Epithelial cell of proximal tubule (primary cell): ENCODE measurements at places on chromosomes 12 and 14.

- no peak for DNase-seq
Measured at GRCh38 chr12:51922762-51923505, 15.6 kb downstream of the ACVRL1 start.

DNA sequence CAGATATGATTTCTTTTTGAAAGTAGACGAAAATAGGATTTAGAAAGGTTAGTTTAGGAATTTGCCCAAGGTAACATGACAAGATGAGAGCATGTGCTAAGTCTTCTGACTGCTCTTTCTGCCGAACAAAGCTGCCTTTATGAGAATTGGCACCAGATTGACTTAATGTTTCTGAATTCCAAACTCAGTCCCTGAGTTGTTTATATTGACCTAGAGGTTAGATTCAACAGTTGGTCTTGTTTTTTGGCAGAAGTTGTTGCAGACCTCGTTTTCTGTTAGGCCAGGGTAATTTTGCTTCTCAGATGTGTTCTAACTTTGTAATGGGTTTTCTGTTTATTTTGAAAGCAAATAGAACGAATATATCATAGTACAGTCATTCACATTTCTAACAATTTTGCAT, 61.5 kb upstream of the LRTM2 start:
- no peak for DNase-seq

GRCh38 chr12:45279931-45280830, 64.3 kb downstream of the ANO6 start:
- DNase-seq: no peak

- no peak for DNase-seq
Measured at GRCh38 chr14:58846682-58847465, 209.1 kb downstream of the DACT1 start.

DNA sequence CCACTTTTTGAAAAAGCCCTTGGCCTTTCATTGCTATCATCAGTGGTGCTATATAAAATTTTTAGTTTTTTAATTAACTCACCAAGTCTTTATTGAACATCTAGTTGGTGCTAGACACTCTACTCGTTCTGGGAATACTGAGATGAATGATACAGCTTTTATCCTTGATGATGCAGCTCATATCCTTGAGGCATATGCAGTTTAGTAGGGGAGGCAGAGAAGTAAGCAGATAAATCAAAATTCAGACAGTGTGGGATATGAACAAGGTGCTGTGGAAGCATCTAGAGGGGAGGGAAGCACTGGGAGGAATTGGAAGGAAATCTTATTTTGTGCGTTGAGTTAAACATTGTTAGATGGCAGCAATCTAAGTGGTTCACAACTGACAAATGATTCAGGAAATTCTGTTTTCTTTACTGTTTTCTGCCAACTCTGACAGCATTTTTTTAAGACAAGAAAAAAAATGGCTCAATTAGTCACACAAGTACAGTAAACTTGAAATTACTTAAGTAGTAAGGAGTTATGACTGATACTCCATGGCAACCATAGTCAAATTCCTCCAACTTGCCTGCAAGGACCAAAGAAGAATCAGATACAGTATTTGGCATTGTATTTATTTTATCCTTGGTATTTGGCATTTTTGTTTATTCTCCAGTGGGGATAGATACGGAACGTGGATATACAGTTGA, 119.2 kb downstream of the TMTC2 start:
- DNase-seq: no peak

GRCh38 chr14:88482524-88482923, 72.3 kb downstream of the PTPN21 start:
- no peak for DNase-seq

DNA sequence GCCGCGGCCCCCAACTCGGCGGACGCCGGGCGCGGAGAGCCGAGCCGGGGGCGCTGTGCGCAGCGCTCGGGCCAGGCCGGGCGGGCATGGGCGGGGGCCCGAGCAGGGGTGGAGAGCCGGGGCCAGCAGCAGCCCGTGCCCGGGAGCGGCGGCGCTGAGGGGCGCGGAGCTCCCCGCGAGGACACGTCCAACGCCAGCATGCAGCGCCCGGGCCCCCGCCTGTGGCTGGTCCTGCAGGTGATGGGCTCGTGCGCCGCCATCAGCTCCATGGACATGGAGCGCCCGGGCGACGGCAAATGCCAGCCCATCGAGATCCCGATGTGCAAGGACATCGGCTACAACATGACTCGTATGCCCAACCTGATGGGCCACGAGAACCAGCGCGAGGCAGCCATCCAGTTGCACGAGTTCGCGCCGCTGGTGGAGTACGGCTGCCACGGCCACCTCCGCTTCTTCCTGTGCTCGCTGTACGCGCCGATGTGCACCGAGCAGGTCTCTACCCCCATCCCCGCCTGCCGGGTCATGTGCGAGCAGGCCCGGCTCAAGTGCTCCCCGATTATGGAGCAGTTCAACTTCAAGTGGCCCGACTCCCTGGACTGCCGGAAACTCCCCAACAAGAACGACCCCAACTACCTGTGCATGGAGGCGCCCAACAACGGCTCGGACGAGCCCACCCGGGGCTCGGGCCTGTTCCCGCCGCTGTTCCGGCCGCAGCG, 639 bp downstream of the FZD10 start:
- DNase-seq: no peak

DNA sequence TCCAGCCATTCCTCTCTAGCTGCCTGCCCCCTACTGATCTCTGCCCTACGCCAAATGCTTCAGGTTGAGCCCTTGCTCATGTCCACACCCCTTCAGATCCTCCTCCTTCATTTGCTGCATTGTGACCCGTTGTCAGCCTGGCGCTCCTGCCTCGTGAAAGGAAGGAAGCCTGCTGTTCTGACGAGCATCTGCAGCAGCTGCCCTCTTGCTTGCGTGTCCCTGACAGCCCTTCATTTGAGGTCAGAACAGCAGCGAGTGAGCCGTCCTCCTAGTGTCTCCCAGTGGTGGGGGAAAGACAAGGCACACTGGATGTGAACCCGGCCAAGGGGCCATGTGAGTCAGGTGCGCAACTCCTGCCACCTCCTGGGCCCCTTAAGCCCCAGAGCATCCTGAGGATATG, 3.0 kb upstream of the PIANP start:
- DNase-seq: no peak

GRCh38 chr12:13177373-13177772, 19.2 kb upstream of the EMP1 start:
- DNase-seq: no peak

- DNase-seq: no peak
Measured at GRCh38 chr12:111248236-111249017, 120.5 kb downstream of the PHETA1 start.

- DNase-seq: no peak
Measured at GRCh38 chr12:13864081-13864673, 117.2 kb downstream of the GRIN2B start.

GRCh38 chr14:88417594-88417993, 32.1 kb downstream of the SPATA7 start:
- DNase-seq: no peak

GRCh38 chr12:41548926-41549325, 360.8 kb downstream of the PDZRN4 start:
- DNase-seq: no peak

DNA sequence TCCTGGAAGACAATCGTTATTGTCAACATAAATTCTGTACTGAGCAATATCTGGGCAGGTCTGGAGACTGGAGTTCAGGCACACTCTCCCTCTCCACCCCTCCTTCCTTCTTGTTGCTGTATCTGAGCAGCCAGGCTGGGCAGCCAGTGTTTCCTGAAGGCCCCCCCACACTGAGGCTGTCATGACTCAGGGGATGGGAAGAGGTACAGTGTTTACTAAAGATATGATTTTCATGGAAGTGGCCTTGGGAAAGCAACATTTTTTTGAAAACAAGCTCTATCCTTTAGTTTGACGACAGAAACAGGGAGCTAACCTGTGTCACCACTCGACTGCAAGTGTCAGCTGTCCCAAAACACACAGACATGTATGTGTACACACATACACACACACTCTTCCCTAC, 1485.4 kb upstream of the TMEM132C start:
- DNase-seq: no peak

DNA sequence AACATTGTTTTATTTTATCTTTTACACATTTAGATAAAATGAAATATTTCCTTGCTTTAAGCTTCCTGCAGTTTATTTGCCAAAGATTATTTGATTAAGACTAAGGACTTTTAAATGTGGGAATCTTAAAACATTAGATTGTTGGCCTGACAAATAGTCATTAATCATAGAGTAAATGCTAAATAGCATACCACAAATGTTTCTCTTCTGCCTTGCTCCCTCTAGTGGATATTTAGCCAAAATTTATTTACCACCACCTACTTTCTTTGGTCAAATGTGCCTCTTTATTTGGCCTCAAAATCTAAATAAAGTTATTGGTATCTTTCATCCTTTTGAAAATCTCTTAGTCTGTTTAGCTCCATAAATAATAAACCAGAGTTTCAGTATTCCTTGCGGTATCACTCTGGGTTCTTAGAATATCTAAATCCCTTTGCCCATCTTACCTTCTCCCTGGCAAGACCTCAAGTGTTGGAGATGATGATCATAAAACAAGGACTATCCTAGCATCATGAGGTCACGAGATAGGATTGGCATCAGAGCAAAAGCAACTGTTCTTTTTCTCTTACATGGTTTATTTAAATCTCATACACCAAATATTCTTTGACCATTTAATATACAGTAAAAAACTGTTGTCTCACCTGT, 150.6 kb upstream of the AEBP2 start:
- no peak for DNase-seq

DNA sequence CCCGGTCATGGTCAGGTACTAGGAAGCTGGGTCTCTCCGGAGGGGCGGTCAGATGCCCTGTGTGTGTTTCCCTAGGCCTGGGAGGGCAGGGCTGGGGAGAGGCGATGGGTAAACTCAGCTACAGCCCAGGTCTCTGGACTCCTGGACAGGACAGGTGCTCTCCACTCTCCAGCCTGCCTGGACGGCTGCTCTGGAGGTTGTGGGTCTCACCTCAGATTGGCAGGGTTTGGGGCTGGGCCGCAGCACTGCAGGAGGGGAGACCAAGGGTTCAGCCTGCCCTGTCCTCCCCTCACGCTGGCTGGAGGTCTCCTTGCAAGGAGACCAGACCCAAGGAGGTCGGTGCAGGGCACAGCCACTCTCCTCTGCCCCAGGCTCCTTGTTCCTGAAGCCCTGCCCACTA, 7.8 kb downstream of the KRT80 start:
- DNase-seq: no peak

- DNase-seq: no peak
Measured at GRCh38 chr12:91108196-91108755, 3.0 kb downstream of the LUM start.

GRCh38 chr12:130754234-130754901, 38.3 kb upstream of the RIMBP2 start:
- DNase-seq: no peak

DNA sequence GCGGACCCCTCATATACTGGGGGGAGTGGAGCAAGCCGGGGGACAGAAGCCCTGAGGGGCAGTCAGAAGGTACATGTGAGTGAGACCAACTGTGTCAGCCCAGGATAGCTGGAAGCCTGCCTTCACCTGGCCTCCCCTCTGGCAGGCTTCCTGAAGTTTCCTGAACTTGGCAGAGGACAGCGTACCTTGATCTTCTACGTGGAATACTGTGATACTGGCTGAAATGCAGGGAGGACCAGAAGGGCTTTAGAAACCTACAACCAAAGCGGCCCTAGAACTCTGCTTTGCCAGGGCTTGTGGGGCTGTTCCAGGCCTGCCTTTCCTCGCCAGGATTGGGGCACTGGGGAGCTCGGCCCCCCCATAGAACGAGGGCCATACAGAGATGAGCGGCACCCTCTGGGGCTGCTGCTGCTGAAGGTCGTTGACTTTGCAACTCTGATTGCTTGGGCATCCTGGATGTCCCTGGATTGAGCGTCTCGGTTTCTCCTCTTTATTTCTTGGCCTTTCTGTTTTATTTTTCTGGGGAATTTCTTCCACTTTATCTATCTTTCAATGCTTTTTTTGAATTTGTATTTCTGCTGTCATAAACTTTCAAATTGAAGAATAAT, 66.5 kb downstream of the SLC25A47 start:
- DNase-seq: no peak

DNA sequence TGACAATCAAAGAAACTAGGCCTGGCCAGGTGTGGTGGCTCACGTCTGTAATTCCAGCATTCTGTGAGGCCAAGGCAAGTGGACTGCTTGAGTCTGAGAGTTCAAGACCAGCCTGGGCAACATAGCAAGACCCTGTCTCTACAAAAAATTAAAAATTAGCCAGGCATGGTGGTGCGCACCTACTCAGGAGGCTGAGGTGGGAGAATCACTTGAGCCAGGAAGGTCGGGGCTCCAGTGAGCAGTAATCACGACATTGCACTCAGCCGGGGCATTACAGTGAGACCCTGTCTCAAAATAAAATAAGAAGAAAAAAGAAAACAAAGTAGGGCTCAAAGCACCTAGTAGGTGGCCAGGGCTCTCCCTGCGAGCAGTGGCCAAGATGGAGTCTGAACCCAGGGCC, 79.1 kb downstream of the CHGA start:
- DNase-seq: no peak

DNA sequence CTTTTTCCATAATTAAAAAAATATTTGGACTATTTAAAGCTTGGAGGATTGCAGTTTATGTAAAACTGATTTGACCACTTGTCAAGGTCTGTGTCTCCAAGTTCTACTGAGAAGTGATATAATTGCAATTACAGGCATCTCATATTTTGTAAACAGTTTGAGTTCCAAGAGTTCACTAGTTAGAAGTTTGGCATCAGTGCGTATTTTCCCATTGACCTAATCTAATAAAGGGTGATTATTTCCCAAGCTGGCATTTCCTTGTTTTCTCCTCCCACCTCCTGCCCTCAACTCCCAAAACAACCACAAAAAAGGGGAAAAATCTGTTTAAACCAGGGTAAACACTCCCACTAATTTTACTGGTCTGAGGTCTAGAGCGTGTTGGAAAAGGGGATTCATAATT, 3.0 kb upstream of the MYF6 start:
- no peak for DNase-seq

- no peak for DNase-seq
Measured at GRCh38 chr12:67854351-67854750, 134.9 kb upstream of the IFNG-AS1 start.

- no peak for DNase-seq
Measured at GRCh38 chr12:118061873-118062843, 1.2 kb upstream of the WSB2 start.

DNA sequence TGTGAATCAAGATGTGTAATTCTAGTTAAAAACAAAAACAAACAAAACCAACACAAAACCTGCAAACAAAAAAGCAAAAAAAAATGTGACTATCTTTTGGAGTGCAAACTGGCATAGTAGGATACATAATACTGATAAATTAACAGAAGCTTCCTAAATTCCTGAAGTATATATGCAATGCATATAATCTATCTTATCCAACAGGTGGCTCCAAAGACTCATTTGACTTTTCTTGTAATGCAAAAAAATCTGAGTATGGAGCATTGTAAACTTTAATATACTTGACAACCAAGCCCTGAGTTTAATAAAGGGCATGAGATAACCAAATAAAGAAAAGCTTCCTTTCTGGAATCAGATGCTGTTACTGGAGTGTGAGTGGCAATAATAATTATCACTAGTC, 1003.6 kb downstream of the FSCB start:
- no peak for DNase-seq

GRCh38 chr14:75368333-75368732, 59.5 kb upstream of the JDP2 start:
- DNase-seq: no peak

GRCh38 chr12:109651596-109651995, 62.0 kb upstream of the FAM222A start:
- DNase-seq: no peak

GRCh38 chr14:49957089-49957852, 64.4 kb downstream of the ARF6 start:
- DNase-seq: no peak
